ENCODE measurements at places on chromosomes 2 and 18. TPM values are rescaled to one million over a fixed set of nuclear protein-coding genes. Genes with fewer than 3 reads are reported as not detected.

GRCh38 chr2:45497355-45497754, 113.7 kb downstream of the SRBD1 start:
- DNase-seq = no peak

DNA sequence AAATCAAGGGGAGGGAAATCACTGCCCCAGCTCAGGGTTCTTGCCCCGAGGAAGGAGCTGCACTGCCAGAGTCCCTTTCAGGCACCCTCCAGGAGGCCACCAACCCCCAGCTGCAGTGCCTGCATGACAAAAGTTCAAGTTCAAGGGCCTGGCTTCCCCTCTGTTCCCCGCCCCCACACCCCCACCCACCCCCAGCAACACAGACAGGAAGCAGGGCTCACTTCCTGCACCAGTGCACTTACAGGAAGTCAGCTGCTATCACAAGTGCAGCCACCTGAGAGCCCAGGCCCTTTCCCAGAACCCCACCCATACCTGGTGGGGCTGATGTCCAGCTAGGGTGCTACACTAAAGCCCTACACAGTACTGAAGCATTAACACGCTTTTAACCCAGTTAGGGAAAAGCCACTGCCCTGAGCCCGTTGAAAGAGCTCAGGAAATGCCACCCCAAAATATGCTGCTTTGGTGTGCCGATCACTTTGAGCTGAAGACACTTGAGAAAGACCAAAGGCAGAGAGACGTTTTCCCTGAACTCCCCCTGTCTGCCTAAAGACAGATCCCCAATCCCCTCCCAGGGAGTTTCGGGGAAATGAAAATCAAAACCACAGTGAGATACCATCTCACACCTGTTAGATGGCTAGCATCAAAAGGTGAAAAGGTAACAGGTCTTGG, 109.9 kb upstream of the CAB39 start:
- DNase-seq = no peak

- peak; percentile 97 for DNase-seq
Observed at GRCh38 chr18:55833543-55833942, 245.6 kb upstream of the TCF4 start.

DNA sequence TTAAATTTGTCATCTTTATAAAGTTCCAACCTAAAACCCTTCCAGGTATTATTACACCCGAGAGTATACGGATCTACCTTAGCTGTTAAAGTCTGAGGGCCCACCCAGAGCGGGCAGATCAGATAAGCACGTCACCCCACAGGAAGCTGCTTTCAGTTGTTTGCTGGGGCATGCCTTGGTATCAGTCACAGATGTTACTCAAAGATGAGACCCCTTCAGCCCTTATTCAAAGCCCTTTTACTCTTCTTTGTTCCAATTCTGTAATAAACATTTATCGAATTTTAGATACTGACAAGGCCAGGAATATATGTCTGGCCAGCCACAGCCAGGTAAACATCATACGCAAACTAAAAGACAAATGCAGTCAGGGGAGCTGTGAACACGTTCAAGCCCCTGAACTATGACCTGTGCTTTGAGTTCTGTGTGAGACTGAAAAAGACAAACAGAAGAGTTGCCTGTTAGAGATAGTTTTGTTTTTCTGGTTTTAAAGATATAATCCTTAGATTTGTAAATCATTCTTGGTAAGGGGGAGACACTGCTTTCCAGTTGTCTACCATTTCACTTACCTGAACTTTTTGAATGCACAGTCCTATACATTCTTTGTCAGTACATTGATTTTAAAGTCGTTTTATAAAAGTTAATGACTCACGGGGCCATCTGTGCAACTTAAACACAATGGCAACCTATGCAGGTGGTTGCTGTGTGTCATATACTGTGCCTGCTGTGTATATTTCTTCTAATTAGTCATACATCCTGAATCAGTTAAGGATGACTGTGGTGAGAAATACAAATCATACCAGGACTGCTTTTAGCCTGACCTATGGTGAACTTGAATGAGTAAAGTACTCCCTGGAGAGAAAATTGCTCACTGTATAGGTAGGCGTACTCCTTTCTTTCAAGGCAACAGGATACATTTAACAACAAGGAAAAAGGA, 100.5 kb upstream of the ITPRID2 start:
- peak; percentile 57 for DNase-seq

DNA sequence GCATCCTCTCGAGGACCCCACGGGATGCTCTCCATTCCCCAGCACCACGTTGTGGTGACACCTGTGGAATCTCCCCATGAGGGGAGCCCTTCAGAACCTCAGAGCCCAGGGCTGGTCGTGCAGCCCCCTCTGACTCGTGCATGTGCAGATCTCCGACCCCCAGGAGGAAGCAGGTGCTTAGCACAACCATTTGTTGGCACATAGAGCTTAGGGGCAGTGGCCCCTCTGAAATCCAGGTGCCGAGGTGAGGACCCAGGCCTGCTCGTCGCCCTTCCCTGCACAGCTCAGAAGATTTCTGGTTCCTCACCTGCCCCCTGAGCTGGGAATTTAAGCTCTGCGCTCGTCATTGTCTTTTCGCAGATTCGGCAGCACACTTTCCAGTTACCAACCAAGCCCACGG, 1.3 kb upstream of the OTOS start:
- DNase-seq = no peak

Gene SP100
- total RNA-seq = 55.3 TPM

Gene MYO7B
- total RNA-seq = not detected

Gene ARL4C
- total RNA-seq = 32.9 TPM

Measured in myocyte (in vitro differentiated cells).